CD4-positive, alpha-beta T cell treated with Interleukin-6 at 100 ng/mL for 8 hours (primary cell): ENCODE measurements at places on chromosomes 7 and 10.

GRCh38 chr7:140053812-140054539 is 8.8 kb downstream of the PARP12 start:
- no peak for DNase-seq

DNA sequence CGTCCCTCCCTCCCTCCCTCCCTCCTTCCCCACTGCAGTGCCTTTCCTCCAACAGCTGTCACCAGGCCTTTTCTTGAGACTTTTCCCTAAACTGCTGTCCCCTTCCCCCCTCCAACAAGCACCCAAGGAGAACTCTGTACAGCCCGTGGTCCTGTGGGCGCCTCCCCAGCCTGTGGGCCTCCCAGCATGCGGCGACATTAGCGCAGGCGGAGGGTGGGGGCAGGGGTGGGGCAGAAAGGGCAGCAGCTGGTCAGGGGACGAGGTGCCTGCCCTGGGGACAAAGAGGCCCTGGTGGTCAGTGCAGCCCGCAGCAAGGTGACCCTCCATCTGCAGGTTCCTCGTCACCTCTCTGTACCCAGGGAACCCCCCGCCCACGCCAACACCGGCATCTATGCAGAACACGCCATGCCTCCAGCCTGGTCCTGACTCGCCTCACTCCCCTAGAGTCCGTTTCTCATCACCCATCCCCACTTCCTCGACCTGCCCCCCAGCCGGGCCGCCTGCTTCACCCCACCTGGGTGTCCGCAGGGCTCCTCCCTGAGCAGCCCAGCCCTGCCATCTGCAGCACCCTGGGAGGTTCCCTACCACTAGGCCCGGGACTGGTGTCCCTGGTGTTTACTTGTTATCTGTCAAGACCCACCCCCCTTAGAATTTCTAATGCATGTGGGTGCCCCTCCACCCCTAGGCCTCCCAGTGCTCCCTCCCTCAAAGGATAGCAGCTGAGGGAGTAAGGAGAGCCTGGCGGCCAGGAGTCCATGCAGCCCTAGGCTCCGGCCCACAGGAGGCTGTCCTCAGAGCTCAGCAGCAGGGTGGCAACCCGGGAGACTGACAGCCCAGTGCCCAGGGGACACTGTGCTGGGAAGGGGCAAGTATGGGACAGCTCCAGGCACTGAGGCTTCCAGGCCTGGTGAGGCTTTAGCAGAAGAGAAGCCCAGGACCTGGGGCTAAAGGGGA is 147.8 kb downstream of the ARHGAP22 start:
- DNase-seq, result no peak

DNA sequence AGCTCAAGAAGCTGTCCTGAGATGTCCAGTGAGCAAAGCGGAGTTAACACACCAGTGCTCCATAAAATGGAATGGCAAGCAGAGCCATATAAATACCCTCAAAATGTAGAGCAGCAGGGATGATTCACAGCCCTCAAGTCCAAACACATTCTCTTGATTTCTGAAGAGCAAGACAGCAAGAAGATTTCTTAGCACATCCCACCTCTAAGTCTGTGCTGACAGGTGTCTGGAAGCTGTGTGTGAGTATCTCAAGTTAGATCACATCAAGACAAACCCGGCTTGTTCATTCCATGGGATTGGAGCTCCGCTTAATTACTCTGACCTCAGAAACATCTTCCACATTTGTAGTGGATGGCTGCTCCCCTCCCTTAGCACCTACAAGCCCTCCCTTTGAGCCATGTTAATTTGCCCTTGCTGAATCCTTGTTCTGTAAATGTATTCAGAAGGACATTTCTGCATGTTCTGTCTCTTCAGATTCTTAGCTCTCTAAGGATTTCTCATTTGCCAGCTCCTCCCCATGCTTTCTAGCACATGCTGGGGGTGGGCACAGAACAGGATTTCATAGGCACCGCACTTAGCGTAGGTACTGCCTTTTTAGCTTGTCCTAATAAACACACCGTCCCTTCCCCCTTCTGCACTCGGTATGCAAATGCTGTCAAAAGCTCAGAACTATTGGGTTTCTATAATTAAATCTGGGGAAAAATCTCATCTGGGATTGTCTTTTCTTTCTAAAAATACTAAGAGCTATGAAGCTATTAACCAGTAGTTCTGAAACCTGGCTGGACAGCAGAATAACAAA is 112.7 kb downstream of the CPXM2 start:
- DNase-seq, result no peak

- DNase-seq, result no peak
Measured at GRCh38 chr7:111094419-111094818, 3.5 kb downstream of the LRRN3 start.

GRCh38 chr10:104711302-104711721 is 70.2 kb downstream of the SORCS3 start:
- no peak for DNase-seq

DNA sequence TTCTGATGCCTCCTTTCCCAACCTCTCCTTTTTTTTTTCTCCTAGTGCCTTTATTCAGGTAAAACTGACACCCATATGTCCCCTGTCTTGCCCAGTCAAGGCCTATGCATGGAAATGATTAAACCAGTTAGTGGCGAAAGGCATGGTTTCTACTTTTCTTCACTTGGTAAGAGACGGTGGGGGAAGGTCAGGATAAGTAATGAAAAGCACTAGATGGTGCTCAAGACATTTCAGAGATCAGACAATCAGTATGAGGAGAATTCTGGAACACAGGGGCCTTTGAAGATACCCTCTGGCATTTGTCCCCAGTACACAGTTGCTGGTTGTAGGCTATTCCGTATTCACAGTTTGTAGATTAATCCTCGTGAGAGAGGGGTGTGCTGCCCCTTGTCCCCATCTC is 121.2 kb downstream of the RTKN2 start:
- DNase-seq, result no peak

DNA sequence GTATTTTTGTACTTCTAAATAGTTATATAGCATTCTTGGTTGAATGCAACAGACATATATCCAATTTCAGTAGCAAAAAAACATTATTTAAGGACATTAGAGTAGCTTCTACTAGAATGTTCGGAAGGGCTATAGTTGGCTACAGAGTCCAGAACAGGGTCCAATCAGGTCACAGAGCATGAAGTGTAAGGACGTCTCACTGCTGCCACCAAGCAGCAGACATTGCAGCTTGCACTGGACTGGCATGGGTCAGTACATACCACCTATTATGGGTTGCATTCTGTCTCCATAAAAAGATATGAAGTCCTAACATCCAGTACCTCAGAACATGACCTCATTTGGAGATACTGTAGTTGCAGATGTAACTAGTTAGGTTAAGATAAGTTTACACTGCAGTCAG is 87.3 kb downstream of the LHFPL3 start:
- no peak for DNase-seq

- DNase-seq, result no peak
Measured at GRCh38 chr10:6351495-6351894, 148.8 kb downstream of the PFKFB3 start.

GRCh38 chr7:20839987-20840386 is 53.3 kb upstream of the SP8 start:
- DNase-seq, result no peak

DNA sequence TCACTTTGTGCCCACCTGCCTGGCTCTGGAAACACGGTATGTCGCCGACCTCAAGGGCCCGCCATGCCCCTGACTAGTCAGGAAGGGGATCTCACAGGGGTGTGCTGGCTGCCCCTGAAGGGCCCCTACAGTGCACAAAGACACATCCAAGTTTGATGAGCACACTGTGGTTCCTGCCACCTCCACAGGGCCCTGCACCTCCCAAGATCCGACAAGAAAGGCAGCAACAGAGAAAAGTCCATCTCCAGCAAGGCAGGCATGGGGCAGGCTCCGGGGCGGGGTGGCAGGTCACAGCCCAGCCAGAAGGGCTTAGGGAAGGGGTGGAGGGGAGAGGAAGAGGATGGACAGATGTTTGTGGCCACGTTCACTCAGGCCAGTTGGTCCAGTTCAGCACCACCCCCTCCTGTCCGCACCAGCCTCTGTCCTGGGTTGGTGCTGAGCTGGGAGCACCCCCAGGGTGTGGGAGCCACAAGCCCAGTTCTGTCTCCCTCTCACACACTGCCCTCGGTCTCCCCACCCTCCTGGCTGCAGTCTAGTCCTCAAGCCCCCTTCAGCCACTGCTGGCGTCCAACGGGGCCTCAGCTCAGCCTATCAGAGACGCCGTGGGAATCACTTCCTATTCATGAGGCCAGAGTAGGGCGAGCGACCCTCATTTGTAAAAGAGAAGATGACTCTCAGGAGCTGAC is 11.5 kb downstream of the DRGX start:
- no peak for DNase-seq

- DNase-seq, result no peak
Measured at GRCh38 chr10:48890888-48891850, 48.5 kb downstream of the LRRC18 start.

GRCh38 chr7:47415318-47416212 is 166.3 kb downstream of the TNS3 start:
- DNase-seq, result no peak

- DNase-seq, result no peak
Measured at GRCh38 chr10:15540727-15541126, 169.6 kb upstream of the FAM171A1 start.

DNA sequence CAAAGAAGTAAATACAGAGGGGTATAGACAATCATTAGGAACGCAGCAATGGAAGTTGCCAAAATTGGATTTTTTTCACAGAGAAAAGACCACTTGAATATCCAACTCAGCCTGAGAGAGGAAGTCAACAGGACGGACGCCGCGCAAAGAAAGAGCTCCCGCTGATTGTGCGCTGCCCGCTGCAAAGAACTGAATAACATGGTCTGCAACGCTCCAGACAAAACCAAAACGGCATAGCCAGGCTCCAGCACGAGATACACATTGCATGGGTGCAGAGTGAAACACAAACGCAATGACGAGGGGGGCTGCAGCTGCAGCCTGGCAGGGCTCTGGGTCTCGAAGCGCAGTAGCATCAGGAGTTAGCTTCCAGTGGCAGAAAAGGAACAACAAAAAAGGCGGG is 113.9 kb upstream of the MGMT start:
- no peak for DNase-seq

DNA sequence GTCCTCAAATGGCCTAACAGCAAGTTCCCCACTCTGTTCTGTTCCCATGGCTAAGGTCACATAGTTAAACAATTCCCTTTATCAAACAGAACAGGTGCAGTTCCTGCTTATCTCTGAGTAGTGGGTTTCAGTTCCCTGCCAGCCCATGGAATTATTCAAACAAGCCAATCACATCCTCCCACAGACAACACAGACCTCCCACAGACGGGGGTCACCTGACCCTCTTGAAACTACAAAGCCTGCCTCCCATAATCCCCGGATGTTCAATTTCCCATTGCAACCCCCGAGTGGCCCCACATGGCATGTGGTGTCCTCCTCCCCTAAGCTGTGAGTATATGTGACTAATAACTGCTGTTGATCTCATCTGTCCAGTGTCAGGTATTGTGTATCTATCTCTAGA is 64.1 kb downstream of the TMEM168 start:
- DNase-seq, result no peak

DNA sequence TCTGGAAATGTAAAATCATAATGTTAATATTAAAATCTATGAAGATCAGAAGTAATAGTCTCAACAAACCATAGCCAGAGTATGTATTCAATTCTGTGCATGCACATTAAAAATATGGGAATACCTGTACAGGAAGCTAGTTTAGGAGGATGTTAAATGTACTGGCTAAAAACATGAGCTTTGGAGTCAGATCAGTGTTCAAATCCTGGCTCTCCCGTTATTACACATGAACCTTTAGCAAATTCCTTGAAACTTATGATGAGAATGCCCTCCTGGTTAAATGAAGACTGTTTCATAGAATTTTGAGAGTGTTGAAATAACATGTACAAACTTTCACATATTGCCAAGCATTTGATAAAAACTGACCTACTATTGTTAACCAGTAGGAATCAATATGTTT is 4.6 kb downstream of the ARL4A start:
- DNase-seq, result no peak

DNA sequence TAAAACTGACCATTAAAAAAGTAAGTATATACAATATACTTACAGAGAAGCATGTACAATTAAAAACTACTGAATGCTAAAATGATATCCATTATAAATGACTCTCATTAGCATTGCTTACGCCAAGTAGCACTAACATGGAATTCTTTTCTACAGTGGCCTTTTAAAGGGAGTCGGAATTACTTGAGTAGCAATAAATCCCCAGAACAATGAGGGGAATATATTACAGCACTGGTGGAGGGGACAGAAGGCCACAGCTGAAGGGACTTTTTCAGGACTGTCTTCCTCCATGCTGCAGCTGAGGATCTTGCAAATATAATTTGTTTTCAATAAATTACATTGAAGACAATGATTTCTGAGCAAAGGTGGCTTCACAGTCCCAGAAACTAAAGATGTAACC is 97.0 kb downstream of the ALOX5 start:
- no peak for DNase-seq

- no peak for DNase-seq
Measured at GRCh38 chr10:17669185-17669872, 25.4 kb downstream of the STAM start.
